Tongue (tissue), 3 donors: ENCODE measurements at places on chromosomes 4 and X. TPM values are rescaled to one million over a fixed set of nuclear protein-coding genes. Genes with fewer than 3 reads are reported as not detected.

TGIF2LX gene
- total RNA-seq: not detected

DNA sequence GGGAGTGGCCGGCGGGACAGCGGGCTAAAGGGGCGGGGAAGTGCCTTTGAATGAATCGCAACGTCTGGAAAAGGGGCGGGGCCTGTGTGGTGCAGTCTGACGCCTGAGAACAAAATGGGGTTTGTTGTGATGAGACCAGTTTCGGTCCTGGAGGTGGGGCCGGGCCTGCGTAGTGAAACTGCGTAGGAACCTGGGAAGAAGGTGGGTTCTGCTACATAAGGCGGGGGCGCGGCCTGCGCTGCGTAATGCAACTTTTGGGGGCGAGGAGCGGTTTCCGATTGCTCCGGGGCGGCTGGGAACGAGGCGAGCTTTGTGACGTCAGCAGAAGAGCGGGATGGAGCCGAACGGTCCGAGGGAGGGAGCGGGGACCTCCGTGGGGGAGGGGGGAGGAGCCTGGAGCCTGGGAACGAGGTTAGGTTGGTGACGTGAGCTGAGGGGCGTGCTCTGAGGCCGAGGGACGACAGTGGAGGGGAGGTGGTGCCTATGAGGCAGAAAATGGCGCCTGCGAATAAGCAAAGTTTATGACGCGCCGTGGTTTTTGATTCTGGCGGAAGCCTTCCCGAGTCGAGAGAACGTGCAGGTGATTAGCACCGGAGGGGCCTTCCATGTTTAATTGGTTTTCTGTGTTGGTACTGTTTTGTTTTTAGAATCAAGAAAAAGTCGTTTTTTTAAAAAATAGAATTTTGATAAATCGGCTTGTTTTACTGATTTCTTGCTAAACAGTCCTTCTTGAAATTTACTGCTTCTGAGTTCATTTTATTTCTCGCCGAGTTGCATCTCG is 714 bp downstream of the USP11 start:
- peak; percentile 97 for DNase-seq

DNA sequence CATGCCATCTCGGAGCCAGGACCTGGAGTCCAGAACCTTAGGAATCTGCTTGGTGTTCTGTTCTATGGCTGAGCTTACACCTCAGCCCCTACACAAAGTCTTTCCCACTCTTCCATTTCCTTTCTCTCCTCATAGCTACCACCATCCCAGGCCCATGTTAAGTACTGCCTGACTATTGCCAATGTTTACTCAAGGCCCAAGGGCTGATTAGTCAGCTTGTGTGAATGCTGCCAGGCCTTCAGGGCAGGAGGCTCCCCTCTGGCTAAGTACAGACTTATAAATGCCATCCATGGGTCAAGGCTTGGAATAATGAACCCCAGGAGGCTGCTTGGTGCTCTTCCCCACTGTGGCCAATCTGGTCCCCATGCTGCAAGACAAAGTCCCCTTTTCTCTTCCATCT is 411.6 kb upstream of the MAGEB18 start:
- DNase-seq: no peak

F8A3 gene
- 1.9 TPM for total RNA-seq

- no peak for DNase-seq
Observed at GRCh38 chrX:47210661-47211425, 7.6 kb upstream of the CDK16 start.

GRCh38 chr4:142316025-142316424 is 530.1 kb downstream of the INPP4B start:
- DNase-seq: no peak

GRCh38 chrX:109732017-109732801 is 848 bp downstream of the ACSL4 start:
- peak; percentile 28 for DNase-seq

FAM53A gene
- total RNA-seq: 1.7 TPM

DNA sequence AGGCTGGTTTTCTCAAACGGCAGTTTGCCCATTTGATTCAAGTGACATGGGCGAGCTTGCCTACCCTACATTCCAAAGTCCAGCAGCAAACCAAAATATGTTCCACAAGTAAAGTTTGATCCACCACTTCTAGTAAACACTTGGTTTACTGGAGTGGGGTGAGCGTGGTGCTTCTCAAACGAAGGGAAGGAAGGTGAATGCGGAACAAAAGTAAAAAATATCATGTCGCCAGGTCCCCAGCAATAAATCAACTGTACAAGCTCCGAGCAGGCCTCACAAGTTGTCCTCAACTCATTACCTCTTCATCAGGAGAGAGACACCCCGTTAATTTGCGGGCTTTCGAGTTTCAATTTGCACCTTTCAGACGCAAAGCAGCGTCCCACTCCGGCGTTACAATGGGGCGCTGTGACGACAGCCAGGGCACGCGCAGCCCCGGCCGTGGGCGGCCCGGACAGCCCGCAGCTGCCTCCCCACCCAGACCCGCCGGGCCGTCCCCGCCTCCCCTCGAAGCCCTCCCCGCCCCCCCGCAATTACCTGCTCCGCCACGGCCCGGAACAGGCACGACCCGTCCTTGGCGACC is 1.0 kb downstream of the OTUD4 start:
- DNase-seq: peak; percentile 81

- no peak for DNase-seq
Observed at GRCh38 chrX:107626481-107626880, 1.8 kb upstream of the PRPS1 start.

HSFX1 gene
- total RNA-seq: 2.9 TPM

GRCh38 chr4:154049457-154050181 is 260.7 kb upstream of the SFRP2 start:
- DNase-seq: peak; percentile 47

- DNase-seq: no peak
Observed at GRCh38 chr4:34139346-34139745, 2105.0 kb downstream of the ARAP2 start.

DNA sequence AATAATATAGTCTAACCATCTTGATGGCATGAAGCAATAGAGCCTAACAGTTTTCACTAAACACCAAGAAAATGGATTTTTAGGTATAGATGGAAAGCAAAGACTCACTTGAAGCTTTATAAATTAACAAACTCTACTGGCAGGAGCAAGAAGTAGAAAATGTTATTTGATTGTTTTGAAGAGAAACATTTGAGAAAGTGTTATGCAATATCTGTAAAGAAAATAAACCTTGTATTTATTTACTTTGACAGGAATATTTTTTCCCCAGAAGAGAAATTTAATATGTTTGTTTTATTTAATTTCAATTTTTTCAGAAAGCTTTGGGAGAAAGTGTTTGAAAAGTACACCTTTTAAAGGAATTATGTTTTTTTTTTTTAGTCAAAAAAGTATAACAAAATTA is 139.0 kb downstream of the STIM2 start:
- DNase-seq: no peak

DNA sequence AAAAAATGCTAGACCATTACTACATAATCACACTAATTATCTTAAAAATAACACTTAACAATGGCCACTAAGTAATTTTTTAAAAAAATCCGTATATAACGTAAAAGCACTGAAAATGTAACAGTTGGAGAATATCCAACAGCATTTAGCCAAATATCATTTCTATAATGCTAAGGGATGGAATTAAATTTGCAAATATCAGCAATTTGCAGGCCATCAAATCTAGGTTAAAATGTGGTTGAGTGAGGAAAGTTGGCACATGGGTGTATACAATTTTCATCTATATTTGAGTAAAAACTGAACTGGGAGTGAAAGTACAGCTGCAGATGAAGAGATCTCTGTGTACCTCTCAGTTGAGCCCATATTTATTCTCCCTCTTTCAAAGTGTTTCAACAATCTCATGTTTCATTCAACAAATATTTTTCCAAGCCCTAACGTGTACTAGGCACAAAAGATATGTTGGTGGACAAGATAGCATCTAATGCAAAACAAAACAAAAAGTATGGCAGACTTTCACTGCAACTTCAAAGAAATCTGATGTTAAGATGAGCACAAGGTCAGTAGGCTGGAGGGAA is 63.0 kb downstream of the MBNL3 start:
- no peak for DNase-seq

USP17L29 gene
- not detected for total RNA-seq

CPLX1 gene
- not detected for total RNA-seq

DNA sequence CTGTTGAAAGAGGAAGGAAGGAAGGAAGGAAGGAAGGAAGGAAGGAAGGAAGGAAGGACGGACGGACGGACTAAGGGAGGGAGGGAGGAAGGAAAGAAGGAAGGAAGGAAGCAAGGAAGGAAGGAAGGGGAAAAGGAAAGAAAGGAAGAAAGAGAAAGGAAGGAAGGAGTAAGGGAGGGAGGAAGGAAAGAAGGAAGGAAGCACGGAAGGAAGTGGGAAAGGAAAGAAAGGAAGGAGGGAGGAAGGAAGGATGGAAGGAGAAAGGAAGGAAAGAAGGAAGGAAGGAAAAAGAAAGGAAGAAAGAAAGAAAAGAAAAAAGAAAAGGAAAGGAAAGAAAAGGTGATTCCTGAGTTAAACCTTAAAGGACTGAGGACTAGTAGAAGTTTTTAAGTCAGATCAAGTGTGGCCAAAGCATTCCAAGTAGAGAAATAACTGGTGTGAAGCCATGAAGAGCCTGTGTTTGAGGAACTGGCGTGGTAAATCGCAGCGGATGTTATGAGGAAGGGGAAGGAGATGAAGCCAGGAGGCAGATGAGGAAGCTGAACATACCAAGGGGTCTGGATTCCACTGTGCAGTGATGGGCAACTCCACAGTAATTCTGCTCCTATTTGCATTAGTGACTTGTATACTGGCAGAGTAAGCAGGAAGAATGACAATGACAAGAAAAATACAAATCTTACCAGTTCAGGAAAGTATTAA is 163.5 kb downstream of the MGST2 start:
- DNase-seq: no peak

H2BW2 gene
- total RNA-seq: not detected

MSMO1 gene
- total RNA-seq: 57.3 TPM

DUX4 gene
- not detected for total RNA-seq

GLUD2 gene
- 2.8 TPM for total RNA-seq

PCDH11X gene
- 1.5 TPM for total RNA-seq

- peak; percentile 39 for DNase-seq
Observed at GRCh38 chr4:39464886-39465501, 6.1 kb downstream of the LIAS start.

DACH2 gene
- 0.72 TPM for total RNA-seq

- DNase-seq: no peak
Observed at GRCh38 chr4:87489678-87490077, 39.5 kb downstream of the SPARCL1 start.

- no peak for DNase-seq
Observed at GRCh38 chr4:87109945-87110344, 110.5 kb downstream of the KLHL8 start.

GRCh38 chrX:6777238-6778002 is 242.5 kb upstream of the VCX3A start:
- DNase-seq: no peak

GRCh38 chrX:17046478-17047097 is 100.1 kb downstream of the REPS2 start:
- peak; percentile 81 for DNase-seq

DNA sequence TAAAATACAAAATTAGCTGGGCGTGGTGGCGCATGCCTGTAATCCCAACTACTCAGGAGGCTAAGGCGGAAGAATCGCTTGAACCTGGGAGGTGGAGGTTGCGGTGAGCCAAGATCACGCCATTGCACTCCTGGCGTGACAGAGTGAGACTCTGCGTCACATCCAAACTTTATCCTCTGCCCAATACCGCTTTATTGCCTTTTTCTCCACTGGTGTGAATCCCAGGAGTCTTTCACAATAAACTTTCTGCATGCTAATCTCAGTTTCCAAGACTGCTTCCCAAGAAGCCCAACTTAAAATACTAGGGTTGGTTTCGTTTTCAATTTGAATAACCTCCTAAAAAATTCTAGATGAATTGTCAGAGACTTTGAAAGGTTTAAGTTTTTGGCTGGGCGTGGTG is 27.2 kb upstream of the DHX15 start:
- no peak for DNase-seq

GRCh38 chr4:48518143-48518542 is 28.1 kb downstream of the ZAR1 start:
- no peak for DNase-seq

RHOXF2 gene
- total RNA-seq: not detected
